Calu3 (cell line): ENCODE measurements at places on chromosomes 5 and 9.

DNA sequence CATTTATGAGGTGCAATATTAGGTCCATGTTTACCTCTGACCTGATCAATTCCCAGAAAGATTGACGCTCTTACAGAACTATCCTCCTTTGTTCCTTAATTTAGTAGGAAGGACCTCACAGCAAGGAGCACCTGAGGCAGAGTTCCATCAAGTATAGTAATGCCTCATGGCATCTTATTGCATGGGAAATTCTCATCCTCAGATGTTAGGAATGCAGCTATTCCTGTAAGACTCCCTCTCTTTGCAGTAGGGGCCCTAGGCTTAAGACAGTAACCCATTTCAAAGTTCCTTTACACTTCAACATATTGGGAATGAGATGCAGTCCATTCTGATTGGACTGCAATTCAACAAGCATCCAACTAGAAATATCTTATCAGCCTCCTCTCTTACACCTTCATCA lies 69.8 kb downstream of the SLCO4C1 start:
- DNase-seq: no peak

DNA sequence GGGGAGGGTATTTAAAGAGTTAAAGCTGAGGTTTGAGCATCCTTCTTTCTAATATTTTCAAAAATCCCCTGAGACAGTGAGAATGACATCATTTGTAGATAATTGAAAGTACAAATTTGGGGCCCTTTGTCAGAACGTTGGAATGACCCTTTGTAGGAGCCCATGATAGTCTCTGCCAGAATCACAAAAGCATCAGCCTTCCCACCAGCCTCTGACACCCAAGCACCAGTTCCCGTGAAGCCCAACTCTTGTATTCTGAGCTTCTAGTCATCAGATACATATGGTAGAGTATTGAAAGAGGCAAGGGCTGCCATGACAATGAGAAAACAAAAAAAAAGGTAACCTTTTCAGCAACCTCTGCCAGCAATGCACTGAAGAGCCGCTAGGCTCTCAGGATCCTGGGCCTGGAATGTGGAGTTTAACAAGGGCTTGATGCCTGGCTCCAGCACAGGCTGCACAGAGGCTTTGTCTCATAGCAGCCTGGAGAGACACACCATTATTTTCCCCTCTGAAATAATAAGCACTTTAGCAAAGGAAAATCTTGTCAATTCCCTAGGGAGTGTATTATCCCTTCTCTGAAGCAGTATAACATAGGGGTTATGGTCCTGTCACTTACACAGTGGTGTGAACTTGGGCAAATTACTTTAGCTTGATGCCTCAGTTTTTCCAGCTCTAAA lies 114.4 kb downstream of the ZNF608 start:
- DNase-seq: no peak

GRCh38 chr5:143403334-143403592 lies 223 bp downstream of the NR3C1 start:
- no peak for DNase-seq

DNA sequence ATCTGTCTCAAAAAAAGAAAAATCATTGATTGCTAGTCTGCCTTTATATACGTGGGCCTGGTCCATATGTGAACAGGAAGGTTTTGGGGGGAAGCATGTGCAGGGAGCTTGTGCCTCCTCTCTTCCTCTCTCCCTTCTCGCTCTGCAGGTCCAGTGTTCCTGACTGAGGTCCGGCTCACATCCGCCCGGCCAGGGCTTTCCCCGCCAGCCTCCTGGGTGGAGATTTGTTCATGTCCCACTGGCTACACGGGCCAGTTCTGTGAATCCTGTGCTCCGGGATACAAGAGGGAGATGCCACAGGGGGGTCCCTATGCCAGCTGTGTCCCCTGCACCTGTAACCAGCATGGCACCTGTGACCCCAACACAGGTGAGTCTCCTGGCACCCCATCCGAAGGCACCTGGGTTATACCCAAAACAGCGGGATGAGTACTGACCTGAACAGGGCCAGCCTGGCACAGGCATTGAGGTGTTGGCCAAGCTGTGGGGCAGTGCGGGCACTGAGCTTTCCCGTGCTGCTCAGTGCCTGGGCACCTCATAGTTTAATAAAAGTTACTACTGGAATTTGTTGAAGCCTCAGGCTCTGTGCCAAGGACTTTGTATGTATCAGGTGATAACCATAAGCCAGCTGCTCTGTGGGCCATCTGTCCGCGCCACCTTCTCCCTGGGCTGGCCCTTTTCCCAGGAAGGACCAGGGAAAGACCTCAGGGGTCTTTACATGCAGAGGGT lies 39.4 kb upstream of the AIF1L start:
- no peak for DNase-seq

- no peak for DNase-seq
These were observed 3.3 kb downstream of the REEP5 start for GRCh38 chr5:112918679-112919078.

- DNase-seq: no peak
These were observed 74.2 kb downstream of the C9orf152 start for GRCh38 chr9:110133608-110134210.

DNA sequence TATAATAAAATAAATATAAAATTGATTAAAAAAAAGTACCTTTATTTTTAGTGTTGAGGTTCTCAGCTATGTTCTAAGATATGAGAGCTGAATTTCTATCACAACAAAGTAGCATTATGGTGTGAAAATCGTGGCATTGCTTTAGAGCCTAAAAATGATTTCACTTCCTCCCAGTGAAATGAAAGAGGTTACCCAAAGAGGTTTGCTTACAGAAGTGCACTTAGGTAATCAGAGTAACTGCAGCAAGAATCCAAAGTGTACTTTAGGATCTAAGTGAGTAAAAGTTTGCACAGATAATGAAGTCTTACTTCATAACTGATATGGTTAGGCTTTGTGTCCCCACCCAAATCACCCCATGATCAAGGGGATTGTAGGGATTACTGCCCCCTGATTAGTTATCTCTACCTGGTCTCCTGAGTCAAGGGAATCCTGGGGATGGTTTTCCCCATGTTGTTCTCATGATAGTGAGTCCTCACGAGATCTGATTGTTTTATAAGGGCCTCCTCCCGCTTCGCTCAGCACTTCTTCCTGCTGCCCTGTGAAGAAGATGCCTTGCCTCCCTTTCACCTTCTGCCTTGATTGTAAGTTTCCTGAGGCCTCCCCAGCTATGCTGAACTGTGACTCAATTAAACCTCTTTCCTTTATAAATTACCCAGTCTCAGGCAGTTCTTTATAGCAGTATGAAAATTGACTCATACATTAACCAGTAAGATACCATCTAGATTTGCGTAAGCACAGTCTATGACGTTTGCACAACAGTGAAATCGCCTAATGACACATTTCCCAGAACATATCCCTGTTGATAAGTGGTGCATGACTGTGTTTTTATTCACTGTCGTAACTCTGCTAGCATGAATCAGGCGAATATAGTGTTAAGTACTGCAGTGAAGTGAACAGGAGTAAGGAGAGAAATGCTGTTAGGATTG lies 40.3 kb upstream of the LRRC70 start:
- DNase-seq: no peak
